ENCODE measurements at places on chromosomes 16 and 17. TPM values are rescaled to one million over a fixed set of nuclear protein-coding genes. Genes with fewer than 3 reads are reported as not detected.

Gene TEX19
- total RNA-seq = not detected

Gene KLHL10
- total RNA-seq = not detected

Gene RMI2
- 0.69 TPM for total RNA-seq

- no peak for DNase-seq
These were observed 502.3 kb downstream of the RBFOX1 start for GRCh38 chr16:7834771-7835431.

DNA sequence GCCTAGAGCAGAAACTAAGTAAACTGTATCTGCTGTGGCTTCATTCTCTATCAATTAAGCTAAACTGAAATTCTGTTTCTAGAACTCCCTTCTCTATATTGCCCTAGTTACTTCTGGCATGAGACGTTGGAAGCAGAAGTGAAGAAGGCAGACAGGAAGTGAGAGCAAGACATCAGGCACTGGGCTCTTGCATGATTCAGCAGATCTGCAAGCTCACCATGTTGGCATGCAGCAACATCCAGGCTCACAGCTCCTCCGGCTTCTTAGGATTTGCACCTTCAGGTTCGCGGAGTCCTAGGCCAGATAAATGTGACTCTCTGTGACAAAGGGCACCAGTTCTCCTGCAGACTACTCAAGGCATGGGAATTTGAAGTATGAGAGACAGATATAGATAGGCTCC, 148.3 kb downstream of the CDH8 start:
- DNase-seq = no peak

DNA sequence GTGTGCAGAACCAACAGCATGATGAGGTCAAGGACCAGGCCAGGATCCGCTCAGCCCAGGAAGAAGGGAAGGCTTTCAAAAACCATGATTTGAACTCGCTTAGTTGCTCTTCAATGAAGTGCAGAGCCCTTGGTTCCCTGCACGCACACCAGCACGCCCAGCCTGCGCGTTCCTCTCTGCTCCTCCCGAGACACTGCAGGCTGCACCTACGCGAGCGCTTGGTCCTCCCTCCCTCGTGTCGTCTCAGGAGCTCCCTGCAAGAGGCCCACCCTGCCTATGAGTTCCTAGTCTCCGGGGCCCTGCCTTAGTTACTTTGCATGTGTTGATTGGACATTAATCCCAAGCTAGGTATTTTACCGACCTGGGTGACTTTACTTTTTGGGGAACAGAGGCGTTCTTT, 132.9 kb upstream of the TNRC6C start:
- DNase-seq = no peak
